ENCODE measurements at places on chromosomes 13 and 19. TPM values are rescaled to one million over a fixed set of nuclear protein-coding genes. Genes with fewer than 3 reads are reported as not detected.

The SIGLEC5 gene
- not detected for total RNA-seq

The GPR183 gene
- total RNA-seq = 0.63 TPM

The KLHL1 gene
- not detected for total RNA-seq

The GSX1 gene
- total RNA-seq = not detected

GRCh38 chr13:105327581-105328126 lies 1207.8 kb downstream of the EFNB2 start:
- no peak for DNase-seq

DNA sequence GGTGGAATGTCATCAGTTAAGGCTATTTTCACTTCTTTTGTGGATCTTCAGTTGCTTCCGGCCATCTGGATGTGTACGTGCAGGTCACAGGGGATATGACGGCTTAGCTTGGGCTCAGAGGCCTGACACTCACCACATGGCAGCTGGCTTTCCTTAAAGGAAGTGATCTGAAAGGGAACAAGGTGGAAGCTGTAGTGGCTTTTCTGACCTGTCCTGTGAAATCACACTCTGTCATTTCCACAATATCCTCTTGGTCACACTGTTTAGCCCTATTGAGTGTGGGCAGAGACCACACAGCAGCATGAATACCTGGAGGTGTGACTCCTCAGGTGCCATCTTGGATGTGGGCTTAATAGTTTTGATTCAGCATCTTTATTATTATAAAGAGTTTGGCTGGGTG lies 4.5 kb upstream of the BAX start:
- DNase-seq = no peak

GRCh38 chr19:3604227-3604986 lies 2.3 kb downstream of the TBXA2R start:
- no peak for DNase-seq

GRCh38 chr19:30481823-30482222 lies 109.6 kb downstream of the ZNF536 start:
- no peak for DNase-seq

GRCh38 chr13:36683701-36684100 lies 9.9 kb downstream of the SERTM1 start:
- no peak for DNase-seq

- DNase-seq = no peak
These were observed 25.4 kb upstream of the NPAS1 start for GRCh38 chr19:46994141-46994686.

All from chondrocyte (in vitro differentiated cells).